ENCODE measurements at places on chromosomes 11 and 22.

DNA sequence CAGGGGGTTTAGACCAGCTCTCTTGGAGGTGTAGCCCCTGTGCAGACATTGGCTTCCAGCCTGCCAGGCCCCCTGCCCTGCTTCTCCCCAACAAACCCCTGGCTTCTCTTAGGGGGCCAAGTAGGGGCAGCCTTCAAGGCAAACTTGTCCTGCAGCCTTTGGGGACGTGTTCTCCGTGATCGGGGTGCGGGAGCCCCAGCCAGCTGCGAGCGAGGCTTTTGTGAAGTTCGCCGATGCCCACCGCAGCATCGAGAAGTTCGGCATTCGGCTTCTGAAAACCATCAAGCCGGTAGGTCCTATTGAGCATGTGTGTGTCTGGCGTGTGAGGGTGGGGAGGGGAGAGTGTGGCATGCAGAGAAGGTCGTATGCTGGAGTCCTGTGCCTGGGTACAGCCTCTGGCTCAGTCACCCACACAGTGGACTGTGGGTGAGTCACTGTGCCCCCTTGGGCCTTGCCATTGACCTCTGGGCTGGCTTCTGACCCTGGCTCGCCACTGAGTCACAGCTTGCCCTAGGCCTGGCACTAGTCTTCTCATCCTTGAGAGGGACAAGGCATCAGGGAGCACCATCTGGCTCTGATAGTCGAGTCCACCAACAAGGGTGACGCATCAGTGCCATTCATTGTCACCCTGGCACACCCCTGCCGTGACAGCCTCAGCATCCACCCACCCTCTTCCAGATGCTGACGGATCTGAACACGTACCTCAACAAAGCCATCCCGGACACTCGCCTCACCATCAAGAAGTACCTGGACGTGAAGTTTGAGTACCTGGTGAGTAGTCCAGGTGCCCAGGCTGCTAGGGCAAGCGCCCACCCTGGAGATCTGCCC is 11.4 kb downstream of the SLC16A8 start:
- no peak for DNase-seq

- no peak for DNase-seq
Measured at GRCh38 chr11:65087827-65088226, 3.8 kb downstream of the ZFPL1 start.

- DNase-seq, result peak; percentile 57
Measured at GRCh38 chr11:66317723-66318599, 1.1 kb upstream of the CD248 start.

DNA sequence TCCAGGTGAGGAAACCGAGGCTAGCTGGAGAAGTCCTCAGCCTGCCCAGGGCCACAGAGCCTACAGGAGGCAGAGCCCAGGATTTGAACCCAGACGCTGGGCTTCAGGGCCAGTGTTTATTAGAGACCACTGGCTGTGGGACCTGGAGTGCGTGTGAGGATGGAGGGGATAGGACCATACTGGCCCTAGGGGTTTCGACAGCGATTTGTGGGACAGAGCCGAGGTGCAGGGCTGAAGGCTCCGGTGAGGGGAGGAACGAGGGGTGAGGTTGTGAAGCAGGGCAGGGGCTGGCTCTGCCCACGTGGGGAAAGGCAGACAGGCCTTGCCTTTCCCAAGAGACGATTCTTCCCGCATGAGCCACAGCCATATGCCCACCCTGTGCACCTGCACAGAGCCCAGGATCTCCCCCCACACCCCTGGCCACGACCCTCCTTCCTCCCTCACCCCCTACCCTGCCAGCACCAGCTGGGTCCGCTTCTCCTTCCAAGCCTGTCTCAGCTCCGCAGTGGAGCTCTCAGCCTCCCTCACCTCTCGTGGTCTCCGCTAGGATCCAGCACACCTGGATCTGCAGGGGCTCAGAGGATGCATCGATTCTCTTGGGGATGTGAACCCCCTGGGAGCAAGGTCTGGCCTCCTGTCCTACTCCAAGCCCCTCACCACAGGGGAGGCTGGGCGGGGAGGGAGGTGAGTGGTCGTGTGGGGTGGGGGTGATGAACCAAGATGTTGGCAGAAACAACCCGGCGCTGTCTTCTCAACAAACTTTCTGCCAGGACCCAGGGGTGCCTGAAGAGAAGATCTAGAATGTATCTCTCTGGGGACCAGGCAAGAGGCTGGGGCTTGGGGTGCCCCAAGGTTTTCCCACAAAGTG is 58.4 kb downstream of the RTL6 start:
- DNase-seq, result no peak

- no peak for DNase-seq
Measured at GRCh38 chr11:101844608-101845007, 70.2 kb upstream of the CEP126 start.

GRCh38 chr11:21933095-21933494 is 259.8 kb upstream of the ANO5 start:
- DNase-seq, result no peak

DNA sequence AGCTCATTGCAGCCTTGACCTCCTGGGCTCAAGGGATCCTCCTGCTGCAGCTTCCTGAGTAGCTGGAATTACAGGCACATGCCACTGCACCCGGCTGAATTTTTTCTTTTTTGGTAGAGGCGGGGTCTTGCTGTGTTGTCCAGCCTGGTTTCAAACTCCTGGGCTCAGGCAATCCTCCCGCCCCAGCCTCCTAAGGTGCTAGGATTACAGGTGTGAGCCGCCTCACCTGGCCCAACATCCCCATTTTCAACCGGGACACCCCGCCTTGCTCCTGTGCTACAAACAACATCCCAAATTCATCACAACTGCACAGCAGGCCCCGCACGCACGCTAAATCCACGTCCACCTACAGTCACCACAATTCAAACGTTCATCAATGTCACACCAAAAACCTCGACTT is 61.0 kb downstream of the ARFGAP3 start:
- no peak for DNase-seq

DNA sequence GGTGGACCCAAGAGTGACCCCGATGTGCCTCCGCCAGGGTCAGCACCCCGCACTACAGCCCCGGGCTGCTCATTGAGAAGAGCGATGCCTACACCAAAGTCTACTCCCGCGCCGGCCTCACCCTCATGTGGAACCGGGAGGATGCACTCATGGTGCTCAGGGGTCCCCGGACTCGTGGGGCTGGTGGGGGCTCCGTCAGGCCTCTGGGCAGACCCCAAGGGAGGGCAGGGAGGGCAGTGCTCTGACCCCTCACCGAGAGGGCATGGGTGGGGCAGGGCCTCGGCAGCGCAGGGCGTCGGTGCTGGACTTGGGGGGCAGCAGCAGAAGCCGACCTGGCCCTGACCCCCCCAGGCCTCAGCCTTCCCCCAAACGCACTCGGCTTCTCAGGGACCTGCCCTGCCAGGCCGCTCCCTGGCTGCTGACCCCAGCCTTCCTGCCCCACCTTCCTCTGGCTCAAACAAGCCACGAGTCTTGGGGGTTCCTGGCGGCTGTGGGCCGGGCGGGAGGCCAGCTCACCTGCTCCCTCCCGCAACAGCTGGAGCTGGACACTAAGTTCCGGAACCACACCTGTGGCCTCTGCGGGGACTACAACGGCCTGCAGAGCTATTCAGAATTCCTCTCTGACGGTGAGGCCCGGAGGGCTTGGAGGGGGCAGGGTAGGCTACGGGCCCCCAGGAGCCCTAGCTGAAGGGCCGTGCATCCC is 2.9 kb downstream of the MUC2 start:
- no peak for DNase-seq

DNA sequence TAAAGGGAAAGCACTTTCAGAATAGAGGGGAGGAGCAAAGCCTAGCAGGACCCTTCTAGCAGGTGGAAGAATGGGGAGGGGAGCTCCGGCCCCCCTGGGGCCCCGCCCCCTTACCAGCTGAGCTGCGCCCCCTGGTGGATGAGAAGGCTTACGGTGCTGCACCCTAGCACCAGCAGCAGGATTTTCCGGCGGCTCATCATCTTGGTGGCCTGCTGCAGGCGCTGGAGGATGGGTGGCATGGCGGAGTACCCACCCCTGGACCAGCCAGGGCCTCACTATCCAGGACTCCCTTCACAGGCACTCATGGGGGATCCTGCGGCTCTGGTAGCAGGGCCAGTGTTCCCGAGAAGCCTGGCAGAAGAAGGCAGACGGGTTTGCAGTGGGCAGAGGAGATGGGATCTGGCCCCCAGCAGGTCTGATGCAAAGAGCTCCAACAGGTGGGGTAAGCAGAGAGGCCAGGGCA is 3.8 kb downstream of the GAL3ST3 start:
- no peak for DNase-seq

DNA sequence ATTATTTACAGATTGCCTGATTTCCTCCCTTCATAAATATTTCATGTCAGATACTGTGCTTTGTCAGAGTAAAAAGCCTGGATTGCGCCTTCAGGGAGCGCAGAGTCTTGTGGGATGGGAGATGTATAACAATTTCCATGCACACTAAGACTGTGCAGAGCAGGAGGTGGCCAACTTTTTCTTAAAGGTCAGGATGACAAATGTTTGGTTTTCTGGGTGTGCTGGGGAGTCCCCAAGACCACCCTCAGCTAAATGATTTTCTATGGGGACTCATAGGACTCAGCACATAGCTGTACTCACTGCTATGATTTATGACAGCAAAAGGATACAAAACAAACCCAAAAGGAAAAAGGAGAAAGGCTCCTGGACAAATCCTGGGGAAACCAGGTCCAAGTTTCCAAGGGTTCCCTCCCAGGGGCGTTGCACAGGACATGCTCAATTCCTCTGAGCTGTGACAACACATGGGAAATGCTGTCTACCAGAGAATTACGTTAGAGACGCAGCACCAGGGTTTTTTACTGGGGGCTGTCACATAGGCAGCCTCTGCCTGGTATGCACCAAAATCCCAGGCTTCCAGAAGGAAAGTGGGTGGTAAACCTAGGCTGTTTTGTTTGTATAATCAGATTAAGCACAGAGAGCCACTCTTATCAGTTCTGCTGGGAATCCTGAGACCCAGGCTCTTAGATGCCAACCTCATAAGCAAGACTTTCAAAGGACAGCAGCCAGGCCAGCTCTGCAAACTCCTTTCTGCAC is 59.1 kb downstream of the CSNK2A3 start:
- no peak for DNase-seq

- no peak for DNase-seq
Measured at GRCh38 chr11:33694346-33695050, 6.1 kb downstream of the C11orf91 start.

DNA sequence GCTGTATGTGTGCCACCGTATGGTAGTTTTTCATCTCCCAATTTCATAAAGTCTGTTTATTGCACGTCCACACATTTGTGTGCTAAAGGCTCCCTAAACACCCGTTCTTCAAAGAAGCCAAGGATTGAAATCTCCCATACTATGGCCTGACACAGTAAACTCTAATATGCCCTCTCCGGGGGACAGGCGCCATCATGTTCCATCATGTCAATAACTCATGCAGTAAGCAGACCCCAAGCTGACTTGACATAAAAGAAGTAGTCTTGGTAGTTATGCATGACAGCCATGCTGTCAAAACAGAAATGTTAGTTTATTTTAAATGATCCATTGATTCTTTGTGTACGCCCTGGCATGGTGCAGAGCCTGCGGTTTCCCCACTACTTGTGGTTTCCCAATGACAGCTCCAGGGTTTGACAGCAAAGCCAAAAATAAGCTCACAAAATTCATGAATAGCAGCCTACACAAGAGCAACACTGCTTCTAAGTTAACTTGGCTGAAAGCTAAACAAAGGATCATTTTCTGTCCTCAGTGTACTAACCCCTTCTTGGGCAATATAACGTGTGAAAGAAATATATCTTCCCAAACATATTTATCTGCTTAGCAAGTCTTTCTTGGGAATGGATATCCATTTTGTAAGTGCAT is 56.5 kb upstream of the CABP7 start:
- no peak for DNase-seq

GRCh38 chr11:96254854-96255253 is 88.1 kb downstream of the MAML2 start:
- no peak for DNase-seq

- DNase-seq, result no peak
Measured at GRCh38 chr11:98099371-98099770, 921.4 kb upstream of the CNTN5 start.

- DNase-seq, result no peak
Measured at GRCh38 chr11:134714021-134714656, 302.1 kb upstream of the B3GAT1 start.

DNA sequence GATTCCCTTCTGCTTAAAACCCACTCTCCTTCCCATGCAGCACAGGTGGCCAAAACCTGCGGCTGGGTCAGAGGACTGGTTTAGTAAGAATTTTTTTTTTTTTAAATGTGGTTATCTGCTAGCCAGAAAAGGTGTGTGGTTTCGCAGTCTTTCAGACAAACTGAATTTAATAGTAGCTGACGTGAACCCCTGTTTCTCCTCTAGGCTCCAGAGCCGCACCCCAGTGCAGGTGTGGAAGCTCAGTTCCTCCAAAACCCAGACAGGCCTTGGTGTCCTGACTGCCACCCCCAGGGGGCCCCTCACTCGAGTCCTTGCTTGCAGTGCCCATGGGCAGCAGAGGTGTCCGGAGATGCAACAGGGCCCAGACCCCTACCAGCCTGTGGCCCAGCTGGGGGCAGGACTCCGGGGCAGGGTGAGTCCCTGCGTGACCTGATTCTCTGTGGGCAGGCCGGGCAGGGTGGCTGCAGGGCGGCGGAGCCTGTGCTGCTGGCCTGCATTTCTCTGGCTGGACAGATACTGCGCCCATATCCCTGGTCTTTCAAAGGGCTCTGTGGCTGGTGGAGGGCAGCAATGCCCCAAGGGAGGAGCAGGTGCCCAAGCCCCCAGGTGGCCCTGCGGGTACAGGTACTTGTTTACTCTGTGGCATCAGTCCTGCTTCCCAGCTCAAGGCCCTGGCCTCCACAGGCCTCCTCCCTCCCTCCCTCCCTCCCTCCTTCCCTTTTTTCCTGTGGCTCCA is 15.2 kb downstream of the KCNQ1 start:
- no peak for DNase-seq

- no peak for DNase-seq
Measured at GRCh38 chr22:27990451-27990840, 71.4 kb upstream of the PITPNB start.

DNA sequence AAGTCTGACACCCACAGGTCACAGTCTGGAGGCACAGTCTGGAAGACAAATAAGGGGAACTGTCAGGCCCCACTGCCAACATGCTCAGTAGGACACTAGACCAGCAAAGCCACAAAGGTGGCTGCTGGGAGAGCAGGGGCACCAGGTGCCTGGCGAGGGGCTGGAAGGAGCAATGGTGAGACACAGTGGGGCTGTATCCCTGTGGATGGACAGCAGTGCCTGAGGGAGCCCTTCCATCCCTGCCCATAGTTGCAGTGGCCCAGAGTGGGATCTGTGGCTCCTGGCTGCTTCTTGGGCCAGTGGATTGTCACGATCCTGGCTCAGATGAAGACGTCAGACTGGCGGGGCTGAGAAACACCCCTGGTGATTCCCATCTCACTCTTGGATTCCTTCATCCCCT is 154.6 kb downstream of the DSCAML1 start:
- DNase-seq, result no peak

- DNase-seq, result no peak
Measured at GRCh38 chr22:37053310-37054055, 1.9 kb downstream of the KCTD17 start.

Data from HFF-Myc (cell line).